ENCODE measurements at places on chromosomes 12 and 14.

DNA sequence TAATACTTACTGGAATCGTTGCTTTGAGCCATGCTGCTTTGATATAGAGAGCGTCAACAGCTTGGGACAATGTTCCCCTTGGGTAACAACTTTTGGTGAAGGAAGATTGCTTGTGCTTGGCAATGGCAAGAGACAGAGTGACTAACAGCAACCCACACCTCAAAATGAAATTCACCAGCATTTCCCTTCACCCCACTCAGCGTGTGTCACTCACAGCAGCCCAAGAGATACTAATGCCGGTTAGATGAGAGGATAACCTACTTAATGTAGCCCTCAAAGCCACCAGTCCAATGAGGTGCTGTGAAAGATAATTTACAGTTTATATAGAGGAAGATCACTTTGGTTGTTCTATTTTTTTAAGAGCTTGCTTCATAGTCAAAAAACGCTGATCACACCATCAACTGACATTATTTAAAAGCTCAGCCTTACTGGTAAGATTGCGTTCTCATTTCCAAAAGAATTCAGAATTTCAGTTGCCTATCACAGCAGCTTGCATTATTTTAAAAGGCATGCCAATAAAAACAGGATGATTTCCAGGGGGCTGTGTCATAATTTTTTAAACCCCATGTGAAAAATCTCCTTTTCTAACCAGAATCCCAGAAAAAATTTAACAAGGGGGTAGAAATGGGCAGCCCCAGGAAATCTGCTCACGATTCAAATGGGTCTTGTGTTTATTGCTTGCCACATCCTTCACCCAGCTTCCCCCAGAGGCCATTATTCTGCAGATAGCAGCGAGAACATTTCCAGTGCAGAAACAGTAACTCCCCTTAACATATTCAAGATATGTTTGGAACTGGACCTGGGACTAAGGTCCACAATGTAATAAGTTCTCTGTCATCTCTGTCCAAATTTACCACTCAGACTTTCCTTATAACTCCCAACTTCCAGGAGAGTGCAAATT, at the start of gene IL26:
IL26 (minus strand) TSS at position 235 of the 901 bp plus-strand sequence; CDS start at position 181, 54 bp downstream.
- no peak for DNase-seq

- no peak for DNase-seq
Observed at GRCh38 chr14:76576047-76576741, 185.1 kb upstream of the VASH1 start.

DNA sequence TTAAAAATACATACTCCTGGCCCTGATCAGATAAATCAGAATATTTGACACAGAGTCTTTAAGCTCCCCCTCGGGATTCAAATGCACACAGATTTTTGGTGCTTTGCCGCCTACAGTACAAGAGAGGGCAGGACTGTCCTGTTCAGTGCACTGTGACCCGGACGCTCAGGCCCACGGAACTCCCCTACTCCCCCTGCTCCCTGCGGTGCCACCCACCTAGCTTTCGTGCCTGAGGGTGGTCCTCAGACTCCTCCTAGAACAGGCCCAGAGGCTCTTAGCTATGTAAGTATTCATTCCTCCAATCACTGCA, 13.7 kb upstream of the SERPINA3 start:
- DNase-seq = no peak

GRCh38 chr14:65062096-65063075, 39.9 kb downstream of the MAX start:
- DNase-seq = peak; percentile 24

DNA sequence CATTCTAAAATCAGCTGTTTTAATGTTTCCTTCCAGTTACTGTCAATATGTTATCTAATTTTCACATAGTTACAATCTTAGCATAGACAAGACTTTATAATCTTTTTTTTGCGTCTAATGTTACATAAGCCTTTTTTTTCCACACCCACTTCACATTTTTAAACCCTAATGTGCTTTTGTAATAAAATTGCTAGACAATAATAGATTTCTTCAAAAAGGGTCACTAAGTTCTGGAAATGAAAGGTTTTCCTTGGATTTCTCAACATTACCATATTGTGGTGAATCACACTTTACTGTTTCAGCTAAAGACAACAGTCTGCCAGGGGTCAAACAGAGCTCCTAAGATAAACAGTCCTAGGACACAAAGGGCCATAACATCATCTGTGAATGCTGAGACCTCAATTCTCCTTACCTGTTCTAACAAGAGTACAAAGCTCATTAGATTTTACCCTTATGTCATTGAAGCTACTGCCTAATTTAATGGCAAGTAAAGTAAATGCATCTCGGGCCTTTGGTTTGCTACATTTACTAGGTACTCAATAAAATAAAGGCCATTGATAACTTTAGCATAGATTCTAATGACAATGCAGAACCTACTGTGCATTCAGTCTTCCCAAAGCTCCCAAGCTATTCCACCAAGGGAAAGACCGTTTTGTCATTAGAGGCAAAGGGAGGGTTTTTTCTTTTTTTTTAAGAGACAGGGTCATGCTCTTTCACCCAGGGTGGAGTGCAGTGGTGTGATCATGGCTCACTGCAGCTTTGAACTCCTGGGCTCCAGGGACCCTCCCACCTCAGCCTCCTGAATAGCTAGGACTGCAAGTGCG, 111.2 kb upstream of the SLC38A2 start:
- peak; percentile 68 for DNase-seq

DNA sequence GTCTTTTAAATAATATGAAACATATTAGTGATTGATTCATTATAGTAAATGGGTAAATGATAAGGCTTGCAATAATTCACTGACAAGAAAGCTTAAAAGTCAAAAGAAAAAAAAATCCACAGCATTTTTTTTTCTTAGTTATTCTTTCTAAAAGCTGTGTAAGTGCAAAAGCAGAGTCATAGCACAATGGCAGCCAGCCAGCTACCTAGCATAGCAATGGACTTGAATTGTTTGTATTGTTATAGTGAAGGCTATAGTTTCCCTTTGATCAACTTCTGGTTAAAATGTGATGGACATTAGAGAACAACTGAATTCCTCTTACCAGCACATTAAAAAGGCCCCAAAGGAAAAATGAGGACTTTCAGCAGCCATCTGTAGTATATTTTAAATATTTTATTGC, 232.1 kb downstream of the NAV3 start:
- peak; percentile 85 for DNase-seq

GRCh38 chr12:119594399-119594730, 791 bp downstream of the TMEM233 start:
- DNase-seq = peak; percentile 7

DNA sequence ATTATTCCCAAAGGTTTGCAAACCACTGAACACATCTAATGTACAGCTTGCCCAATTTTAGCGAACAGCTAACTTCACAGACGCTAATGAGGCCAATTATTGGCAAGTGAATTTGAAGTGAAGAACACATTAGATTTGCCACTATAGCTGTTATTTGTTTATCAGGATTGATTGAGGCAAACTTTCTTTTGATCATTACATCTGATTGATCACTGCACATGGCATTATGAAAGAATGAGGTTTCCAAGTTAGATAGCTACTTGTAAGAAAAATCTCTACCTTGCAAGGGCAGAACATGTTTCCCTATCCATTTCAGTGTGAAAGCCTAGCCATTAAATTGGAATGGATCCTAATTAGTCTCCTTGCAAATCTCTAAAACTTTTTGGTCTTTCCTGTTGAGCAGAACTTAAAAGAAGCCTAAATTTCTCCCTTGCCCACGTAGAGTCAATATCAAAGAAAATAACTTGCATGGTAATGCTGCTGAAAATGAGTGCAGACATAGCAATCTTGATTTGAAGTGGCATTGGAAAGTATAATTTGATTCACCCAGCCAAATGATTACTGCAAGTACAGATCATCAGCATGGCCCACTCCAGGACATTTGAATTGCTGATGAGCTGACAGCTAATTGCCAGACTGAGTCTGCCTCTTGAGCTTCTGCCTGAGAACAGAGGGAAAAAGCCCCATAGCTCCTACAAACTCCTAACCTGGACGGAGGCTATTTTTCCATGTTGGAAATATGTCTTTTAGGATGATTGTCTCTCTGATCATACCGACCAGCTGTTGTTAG, 98.6 kb downstream of the TPH2 start:
- DNase-seq = no peak

Measured in GM23248 (cell line).